ENCODE measurements at places on chromosomes 1 and 21.

- DNase-seq = peak; percentile 69
Observed at GRCh38 chr1:73859227-73859626, 338.7 kb downstream of the LRRIQ3 start.

- DNase-seq = no peak
Observed at GRCh38 chr1:44040846-44041245, 9.6 kb upstream of the SLC6A9 start.

DNA sequence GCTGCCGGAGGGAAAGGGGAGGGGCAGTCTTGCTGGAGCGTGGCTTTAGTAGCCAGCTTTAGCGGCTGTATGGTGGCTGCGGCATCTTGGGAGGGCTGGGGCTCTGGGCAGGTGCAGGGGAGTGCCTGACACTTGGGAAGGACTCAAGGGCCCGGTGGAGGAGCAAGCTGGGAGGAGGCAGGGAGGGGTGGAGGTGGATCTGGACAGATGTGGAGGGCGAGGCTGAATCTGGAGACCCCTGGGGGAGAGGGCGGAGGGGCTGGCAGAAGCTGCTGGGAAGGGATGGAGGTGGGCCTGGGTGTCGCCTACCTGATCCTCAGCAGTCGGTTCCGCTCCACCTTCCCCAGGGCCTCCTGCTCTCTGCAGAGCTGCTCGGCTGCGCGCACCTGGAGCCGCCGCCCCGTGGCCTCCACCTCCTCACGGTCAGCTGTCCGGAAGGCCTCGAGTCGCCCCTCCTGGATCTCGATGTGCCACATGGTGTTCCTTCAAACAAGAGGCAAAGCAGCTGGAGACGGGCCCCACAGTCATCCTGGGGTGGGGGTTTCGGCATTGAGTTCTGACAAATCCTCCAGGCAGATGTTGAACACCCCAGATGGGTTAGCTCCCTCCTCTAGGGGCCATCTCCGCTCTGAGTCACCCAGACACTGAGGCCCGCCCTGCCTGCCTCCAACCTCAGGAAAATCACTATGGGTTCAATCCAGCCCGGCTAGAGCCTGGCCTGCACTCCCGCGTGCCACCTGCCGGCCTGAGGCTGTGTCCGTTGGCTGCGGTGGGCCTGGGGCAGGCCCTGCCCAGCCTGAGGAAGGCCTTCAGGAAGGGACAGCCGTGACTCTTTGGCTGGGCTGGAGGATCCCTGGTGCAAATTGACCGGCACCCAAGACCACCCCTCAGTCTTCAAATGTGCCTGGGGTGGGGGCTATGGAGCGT lies 29.6 kb downstream of the CFAP74 start:
- DNase-seq = no peak

DNA sequence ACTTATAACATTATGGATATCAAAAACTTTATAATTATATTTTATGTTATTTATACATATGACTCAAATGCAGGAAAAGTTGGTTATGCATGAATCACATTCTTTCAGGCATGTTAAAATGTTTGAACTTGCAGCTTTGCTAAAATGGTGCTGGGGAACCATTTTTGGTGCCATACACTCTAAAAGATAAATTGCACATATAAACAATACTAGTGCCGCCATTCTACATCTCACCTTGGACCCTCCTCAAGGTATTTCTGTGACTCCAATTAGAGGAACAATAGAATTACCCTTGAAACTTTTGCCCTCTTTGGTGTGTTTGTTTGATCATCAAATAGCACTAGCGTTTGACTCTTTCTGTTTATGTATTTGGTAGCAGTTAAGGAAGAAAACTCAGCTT lies 997 bp downstream of the PRKACB start:
- DNase-seq = no peak

GRCh38 chr1:195804547-195804946 lies 803.7 kb downstream of the KCNT2 start:
- no peak for DNase-seq

GRCh38 chr1:8465013-8465412 lies 147.1 kb downstream of the SLC45A1 start:
- no peak for DNase-seq

- DNase-seq = no peak
Observed at GRCh38 chr1:162420120-162420519, 8.2 kb upstream of the SH2D1B start.

DNA sequence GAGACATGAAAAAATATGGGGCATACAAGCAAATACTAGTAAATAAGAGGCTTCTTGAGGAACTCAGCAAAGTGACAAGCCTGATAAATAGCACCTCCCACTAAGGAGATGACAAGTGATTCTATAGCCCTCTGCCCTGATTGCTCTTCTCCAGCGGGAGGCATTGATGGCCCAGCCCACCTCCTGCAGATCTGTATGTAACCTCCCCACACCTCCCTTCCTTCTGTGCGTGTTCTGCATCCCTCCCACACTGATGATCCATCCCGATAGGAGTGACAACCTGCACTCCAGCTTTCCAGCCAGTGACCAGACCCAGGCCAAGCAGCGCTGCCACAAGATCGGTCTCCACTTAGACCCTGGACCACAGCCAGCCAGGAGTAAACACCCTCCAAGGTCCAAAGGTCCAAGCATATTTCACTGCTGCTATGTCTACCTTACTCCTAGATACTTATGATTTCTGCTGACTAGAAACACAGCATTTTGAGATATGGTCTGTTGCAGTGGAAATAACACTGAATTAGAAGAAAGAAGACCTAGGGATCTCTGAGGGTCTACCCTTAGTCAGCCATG lies 176.1 kb downstream of the BRINP2 start:
- DNase-seq = no peak

DNA sequence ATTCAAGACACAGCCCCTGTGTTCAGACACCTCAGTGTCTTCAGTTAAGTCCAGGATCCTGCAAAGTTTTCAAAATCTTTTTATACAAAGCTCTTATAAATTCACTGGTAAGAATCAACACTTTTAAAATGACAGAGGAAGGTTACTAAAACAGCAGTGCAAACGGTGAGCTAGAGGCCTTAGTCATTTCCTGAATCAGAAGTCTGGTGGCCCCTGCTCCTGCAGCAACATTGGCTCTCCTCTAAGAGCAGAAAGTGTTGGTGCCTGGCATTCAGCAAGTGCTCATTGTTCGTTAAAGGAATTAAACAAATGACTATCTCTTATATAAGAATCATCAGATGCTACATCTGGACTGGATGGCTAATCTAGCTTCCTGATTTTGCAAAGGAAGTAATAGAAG lies 282.9 kb downstream of the PTGER3 start:
- no peak for DNase-seq

GRCh38 chr1:76940571-76941335 lies 73.5 kb downstream of the ST6GALNAC5 start:
- DNase-seq = no peak

Measured in epithelial cell of prostate (primary cell).